ENCODE measurements at places on chromosomes 5 and 9.

GRCh38 chr5:109035436-109035835 is 287.7 kb downstream of the FER start:
- DNase-seq, result no peak

- no peak for DNase-seq
These were observed 290.9 kb upstream of the RGMB start for GRCh38 chr5:98482321-98483300.

GRCh38 chr5:132591145-132591544 is 34.4 kb downstream of the RAD50 start:
- no peak for DNase-seq

DNA sequence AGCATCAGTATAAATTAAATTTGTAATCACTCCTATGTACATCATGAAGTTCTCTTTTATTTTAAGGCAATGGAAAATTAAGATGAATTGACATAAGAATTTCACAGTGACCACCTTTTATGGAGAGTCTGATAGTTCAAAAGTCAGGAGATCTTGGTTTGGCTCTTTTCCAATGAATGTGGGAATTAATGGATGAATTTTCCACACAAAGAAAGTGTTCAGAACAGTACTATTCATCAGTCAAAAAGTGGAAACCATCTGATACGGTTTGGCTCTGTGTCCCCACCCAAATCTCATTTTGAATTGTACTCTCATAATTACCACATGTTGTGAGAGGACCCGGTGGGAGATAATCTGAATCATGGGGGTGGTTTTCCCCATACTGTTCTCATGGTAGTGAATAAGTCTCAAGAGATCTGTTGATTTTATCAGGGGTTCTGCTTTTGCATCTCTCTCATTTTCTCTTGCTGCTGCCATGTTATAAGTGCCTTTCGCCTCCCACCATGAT is 24.5 kb downstream of the CCDC125 start:
- DNase-seq, result no peak

DNA sequence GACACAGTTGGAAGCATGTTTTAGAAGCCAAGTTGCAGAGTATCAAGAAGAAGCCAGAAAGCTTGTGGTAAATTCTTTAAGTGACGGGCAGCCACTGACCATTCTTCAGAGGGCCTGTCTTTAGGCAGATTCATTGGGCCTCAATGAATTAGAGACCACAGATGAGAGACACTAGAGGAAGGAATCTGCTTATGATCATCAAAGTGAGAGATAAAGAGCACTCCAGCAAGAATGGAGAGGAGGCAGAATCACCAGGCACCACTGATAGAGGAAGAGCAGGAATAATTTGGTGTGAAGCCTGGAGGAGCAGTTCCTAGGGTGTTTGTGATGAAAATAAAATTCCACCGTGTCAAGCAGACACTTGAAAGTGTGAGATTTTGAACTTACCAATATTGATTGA is 365.9 kb upstream of the SLC30A5 start:
- no peak for DNase-seq

GRCh38 chr9:135906291-135907005 is 898 bp downstream of the CAMSAP1 start:
- no peak for DNase-seq

DNA sequence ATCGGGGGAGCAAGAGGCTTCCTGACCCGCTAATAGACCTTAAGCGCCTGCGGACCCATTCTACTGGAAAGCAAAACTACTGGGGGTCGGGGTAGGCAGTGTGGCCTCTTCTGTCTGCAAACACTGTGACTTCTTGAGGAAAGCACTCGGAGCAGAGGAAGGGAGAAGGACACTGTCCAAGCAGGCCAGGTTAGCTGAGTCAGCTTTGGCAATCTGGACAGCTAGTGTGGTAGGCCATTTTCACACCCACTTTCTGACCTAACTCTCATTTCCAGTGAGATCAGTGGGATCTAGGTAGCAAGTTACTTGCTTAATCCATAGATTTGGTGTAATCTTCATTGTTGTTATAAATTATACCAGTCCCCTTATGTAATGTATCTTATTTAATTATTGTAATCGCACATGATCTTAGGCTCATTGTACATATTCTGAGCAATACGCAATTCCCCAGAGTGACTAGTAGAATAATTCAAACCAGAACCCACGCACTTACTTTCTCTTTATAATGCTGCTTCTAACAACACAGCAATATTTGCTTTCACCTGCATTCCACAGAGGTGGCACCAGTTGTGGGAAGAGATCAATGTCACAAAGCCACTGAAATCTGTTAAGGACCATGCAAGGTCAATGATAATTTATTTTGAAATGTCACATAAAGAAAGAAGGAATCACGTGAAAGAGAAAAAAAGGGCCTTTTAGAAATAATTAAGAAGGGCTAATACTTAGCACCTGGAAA is 82.9 kb downstream of the NREP start:
- DNase-seq, result no peak

DNA sequence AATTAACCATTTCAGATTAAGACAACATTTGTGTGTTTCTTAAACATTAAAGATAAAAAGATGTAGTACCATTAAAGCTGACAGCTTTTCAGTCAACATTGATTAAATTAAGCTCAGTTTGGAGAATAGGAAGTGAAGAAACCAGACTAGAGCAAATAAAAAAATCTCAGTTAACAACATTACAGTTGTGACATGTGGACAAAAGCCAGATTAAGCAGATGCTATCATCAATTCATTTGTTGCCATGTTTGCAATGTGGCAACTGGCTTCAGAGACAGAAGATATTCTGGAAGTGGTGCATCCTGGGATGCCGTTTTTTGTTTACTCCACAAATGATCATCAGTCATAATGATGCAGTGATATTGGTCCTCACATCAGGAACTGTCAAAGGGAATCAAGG is 70.3 kb upstream of the CNTLN start:
- no peak for DNase-seq

DNA sequence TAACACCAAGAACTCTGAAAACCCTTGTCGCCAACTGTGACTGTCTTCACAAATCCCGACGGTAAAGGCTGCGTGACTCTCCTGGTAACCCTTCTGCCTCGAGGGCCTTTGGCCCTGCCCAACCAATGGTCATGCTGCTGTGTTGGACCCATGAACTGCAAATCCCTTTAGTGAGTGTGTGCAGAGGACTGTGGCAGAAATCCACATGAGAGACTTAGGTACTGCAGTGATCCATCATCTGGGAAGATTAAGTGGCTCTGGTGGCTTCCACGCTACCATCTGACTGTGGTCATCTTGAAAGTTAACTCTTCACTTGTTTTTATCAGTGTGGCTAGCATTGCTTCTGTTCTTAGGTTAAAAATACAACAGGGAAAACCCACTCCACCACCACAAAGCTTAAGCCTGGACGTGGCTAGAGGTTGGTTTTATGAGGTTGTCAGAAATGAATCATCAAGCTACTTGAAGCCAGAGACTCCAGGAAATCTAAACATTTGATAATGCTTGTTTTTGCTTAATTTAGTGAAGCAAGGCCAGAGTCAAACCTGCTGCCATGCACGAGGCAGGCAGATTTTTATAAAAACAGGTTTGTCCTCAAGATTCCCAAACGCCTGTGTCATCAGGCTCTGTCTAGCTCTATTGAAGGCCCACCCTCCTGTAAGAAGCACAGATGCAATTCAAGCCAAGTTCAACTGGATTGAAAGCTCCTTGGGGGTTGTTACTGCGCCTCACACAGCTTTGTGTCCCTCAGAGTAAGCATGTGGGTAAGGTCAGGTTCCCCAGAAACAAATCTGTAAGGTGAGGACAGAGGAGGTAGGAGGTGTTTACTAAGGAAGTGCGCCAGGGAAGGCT is 52.7 kb upstream of the ERCC6L2 start:
- DNase-seq, result no peak

DNA sequence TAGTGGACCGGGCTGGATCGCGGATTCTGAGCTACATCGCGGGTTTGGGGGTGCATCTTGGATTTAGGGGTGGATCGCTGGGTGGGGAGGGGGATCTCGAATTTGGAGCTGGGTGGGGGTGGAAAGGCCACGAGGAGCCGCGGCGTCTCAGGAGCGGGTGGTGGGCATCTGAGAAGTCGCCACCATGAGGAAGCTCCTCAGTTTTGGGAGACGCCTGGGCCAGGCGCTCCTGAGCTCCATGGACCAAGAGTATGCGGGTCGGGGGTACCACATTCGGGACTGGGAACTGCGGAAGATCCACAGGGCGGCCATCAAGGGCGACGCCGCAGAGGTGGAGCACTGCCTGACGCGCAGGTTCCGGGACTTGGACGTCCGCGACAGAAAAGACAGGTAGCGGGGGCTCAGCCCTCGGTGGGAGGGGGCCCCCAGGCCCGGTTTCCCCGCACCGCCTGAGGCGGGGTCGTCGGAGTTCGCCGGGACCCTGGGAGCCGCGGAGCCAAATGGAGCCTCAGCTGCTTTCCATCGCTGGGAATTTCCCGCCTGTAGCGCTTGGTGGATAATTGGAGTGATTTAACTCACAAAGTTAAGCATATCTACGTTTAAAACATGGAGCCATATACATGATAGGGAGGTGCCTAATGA is 376 bp downstream of the ANKRD18B start:
- no peak for DNase-seq

GRCh38 chr9:135385793-135386192 is 93.8 kb upstream of the PPP1R26 start:
- no peak for DNase-seq

DNA sequence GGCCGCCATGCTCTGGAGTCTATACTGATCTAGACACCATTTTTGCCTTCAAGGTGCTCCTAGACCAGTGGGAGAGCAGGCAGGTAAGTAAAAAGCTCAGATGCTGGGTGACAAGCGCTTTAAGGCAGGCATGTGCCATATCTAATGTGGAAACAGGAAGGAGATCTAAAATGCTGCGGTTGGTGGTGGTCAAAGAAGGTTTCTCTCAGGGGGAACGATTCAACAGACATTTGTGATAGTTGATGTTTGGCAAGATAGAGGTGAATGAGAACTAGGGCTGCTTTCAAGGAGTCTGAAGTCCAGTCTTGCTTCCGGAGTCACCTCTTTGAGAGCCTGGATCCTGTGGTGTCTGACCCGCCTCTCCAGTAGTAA is 146.2 kb upstream of the KLF4 start:
- DNase-seq, result no peak

- no peak for DNase-seq
These were observed 53.0 kb downstream of the SH3RF2 start for GRCh38 chr5:145989428-145989827.

- no peak for DNase-seq
These were observed 661.1 kb downstream of the PTPRD start for GRCh38 chr9:9951556-9952160.

- no peak for DNase-seq
These were observed 7.8 kb downstream of the YIPF5 start for GRCh38 chr5:144162686-144163085.

DNA sequence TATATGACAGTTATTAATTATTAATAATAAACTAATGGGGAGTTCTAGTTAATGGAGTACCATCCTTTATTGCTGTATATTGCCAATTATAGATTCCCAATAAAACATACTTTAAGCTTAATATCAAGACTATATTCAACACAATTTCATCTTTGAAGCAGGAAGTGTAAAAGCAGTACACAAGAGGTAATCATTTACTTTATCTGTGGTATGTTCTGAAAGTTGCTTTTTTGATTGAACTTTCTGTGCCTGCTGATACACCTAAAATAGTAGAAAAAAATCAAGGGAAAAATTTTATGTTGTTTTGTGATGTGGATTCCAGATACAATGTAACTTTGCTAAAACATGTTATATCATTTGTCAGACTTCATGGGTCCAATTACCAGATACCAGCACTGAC is 58.0 kb downstream of the ACO1 start:
- no peak for DNase-seq

DNA sequence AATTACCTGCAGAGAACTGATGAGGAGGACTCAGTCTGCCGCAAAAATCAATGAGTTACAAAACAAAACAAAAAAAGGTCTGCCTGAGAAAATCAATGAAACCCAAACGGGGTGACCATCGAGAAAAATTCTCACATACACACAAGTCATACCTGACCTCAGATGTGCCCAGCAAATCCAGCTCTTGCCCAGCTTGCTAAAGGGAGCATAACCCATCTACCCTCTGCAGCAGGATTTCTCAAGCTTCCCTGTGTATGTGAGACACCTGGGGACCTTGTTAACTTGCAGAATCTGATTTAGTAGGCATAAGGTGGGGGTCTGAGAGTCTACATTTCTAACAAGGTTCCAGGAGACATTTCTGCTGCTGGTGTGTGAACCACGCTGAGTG is 126.3 kb downstream of the TLE1 start:
- DNase-seq, result no peak

GRCh38 chr9:25936031-25936430 is 257.8 kb upstream of the TUSC1 start:
- DNase-seq, result no peak

GRCh38 chr9:15033316-15033715 is 123.1 kb upstream of the FREM1 start:
- no peak for DNase-seq

- DNase-seq, result no peak
These were observed 7.5 kb upstream of the FST start for GRCh38 chr5:53472720-53473510.

- DNase-seq, result no peak
These were observed 176.2 kb downstream of the GABBR2 start for GRCh38 chr9:98532574-98532973.

GRCh38 chr9:130532426-130533080 is 46.8 kb upstream of the FUBP3 start:
- DNase-seq, result no peak

DNA sequence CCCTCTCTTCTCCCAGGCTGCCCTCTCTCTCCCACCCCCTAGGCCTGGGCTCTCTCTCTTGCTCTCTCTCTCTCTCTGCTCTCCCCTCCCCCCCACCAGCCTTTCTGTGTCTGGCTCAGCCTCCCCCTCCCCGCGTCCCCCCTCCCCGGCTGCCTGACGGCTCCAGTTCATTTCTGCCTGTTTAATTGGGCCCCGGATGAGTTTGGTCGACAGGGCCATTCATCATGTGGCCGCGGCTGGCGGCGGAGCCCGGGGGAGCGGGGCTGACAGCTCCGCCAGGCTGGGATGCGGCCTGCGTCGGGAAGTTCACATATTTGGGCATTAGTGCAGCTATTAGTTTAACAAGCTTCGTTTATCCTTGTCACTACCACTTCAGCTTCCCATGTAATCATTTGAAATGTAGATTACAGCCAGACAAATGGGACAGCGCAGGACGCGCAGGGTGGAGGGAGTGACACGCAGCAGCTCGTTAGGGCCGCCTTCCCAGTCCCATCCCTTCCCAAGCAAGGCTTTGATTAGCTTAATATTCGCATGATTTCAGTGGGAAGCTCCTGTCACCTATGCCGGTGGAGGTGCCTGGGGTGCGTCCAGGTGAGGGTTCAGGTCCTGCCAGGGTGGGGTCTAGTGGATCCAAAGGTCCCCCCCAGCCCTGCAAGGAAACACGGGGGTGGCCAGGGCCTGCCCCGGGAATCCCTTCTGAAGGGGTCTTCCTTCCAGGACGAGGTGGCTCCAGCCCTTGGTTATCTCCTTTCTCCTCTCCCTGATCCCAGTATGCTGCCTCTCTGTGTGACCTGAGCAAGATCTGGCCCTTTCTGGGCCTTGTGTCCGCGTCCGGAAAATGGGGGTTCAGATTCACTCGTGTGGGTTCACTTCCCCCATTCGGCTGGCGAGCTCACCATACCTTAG is 214.8 kb downstream of the PAX5 start:
- no peak for DNase-seq
